ENCODE measurements at places on chromosomes 5 and 9.

GRCh38 chr5:107402434-107403227 is 268.1 kb downstream of the EFNA5 start:
- no peak for DNase-seq

DNA sequence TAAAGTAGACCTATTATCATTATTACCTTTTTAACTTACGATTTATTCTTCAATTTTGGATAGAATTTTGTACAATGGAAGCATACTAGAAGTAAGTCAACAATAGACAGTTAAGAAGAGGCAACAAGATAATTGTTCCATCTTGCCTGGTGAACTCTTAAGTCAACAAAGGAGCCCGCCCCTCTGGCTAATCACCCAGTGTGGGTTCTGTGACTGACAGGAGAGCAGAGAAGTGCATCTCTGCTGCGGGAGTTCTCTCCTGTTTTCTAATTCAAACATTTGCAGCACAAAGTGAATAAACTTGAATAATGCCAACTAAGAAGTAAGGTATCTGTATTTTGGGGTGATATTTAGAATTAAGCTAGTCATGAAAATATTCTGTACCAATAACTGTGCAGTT is 6.7 kb upstream of the ISL1 start:
- peak; percentile 62 for DNase-seq

DNA sequence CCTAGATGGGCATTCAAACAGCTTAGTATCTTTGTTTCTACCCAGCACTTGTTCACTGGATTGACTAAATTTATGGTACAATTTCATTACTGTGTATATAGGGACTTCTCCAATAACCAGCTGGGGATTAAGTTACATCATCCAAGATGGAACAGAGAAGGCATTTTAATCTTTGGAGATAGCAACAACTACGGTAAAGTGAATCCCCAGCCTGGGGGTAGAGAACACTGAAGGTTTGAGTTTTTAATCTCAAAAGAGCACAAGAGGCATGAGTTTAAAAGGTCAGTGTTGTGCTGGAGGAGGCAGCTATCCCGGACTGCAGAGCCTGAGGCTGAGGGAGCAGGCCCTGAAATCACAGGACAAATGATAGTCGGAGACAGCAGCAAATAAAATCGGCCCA is 28.6 kb downstream of the DDX31 start:
- DNase-seq = no peak

DNA sequence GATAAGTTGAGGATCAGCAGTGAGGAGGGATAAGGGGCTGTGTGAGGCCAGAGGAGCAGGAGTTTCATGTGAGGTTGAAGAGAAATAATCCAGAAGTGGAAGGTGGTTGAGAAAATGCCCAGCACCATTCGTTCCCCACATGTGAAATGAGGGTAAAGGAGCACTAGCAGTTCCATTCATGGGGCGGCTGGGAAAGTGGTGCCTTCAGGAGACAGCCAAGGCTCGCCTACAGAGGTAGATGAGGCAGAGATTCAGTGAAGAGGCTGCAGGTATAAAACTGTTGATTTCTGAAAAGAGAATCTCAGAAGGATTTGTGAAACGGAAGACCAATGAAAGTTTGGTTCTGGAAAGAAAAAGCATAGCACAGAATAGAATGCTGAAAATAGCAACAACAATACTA is 272.6 kb downstream of the MSX2 start:
- DNase-seq = peak; percentile 12

GRCh38 chr9:71816916-71817451 is 48.7 kb upstream of the CEMIP2 start:
- no peak for DNase-seq

DNA sequence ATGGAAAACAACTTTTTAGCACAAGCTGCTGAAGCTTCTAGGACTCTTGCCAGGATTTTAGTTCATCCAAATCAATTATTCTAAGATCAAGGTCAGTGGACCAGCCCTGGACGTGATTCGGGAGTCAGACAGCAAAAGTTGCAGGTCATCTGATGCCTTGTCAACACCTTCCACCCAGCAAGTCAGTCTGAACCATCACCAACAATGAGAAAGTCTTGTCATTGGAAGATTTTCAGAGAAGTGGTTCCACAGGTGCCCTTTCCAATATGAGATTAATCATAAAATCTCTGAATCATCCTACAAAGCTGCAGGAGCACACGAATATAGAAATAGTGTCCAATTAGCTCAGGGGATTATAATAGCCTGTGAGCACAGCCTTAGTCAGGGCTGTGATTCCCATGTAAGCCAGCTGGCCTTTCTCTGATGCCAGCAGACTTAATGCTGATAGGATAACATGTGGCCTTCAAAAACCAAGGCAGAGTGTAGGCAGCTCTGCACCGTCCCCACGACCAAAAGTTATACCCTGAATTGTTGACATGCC is 445.0 kb upstream of the TRPC7 start:
- no peak for DNase-seq

DNA sequence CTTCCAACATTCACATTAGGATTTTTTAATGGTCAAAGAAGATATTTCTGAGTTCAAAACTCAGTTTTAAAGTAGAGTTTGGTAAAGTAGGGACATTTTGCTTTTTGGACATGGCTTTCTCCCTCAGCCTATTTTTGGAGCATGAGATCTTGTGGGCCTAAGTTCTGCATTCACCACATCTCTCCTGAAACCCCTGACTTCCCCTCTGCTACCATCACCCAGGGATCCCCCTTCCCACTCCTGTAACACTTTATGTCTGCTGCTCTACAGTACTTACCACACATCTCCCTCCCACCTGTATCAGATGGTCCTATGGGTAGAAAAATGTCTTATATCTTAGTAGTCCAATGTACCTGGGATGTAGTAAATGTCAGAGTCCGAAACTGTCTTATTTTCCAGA is 48.2 kb upstream of the JAK2 start:
- DNase-seq = no peak

DNA sequence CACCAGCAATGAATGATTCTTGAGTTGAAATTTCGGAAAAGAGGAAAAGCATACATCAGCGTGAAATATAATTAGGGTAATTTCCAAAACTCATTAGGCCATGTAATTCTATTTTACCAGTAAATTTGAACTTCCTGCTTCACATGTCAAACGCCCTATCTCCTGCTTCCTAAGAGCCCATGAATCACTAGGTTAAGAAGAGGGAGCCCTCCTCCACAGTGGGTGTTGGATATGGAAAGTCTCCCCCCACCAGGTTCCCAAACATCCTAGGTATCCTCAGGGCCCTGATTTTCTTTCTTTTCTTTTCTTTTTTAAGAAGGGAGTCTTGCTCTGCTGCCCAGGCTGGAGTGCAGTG is 115.2 kb downstream of the SUSD1 start:
- DNase-seq = no peak
